ENCODE measurements at places on chromosomes 2 and 18.

- no peak for DNase-seq
These were observed 128.8 kb upstream of the SESTD1 start for GRCh38 chr2:179393481-179393880.

DNA sequence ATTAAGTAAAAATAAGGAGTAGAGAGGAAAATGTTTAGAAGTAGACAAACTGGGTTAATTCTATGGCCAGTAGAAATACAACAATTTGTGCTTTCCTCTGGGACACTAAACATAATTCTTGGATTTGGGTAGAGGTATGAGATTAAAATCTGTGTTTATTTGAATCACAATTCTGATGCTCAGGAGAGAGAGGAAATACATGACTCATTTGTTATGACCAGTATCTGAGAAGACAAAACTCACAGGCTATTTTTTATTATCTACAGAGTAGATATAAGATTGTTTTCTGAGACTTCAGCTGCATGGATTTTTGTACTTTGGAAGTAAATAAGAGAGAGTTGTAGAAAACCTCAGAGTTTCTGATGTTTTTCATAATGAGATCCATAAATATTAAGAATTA lies 315.7 kb upstream of the CWC22 start:
- no peak for DNase-seq

DNA sequence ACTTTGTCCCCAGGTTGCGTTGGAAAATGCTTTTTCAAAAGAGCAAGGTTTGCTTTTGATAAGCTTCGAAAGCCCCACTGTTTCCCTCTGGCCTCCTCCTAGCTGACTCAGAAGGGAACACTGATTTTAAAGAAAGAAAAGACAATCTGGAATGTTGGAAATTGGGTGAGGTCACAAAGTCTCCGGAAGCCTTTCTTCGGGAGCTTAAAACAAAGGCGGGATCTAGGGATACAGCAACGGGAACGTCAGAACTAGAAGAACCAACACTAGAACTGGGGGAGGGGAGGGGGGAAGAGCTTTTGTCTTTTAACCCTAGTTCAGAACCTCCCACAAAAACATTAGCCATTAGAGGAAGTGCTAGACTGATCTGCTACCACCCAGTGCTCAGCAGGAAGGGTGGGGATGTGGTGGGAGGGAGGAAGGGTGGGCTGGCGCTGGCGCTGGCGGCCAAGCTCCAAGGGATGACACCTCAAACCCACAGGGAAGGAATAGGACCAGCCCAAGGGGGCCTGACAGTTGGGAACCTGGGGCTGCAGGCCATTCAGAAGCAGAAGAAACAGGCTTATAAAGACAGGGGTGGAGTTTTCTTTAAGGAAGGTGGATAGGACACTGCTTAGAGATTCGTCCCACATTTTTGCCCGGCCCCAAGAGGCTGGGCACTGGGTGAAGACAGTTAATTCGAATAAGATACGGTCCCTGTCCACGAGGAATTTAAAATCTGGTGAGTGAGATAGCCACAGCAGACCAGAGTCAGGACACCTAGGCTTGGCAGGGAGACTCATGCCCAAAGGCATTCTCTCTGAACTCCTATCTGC lies 1.7 kb downstream of the TMSB10 start:
- no peak for DNase-seq

- no peak for DNase-seq
These were observed 180.7 kb upstream of the EPHA4 start for GRCh38 chr2:221752781-221753180.

DNA sequence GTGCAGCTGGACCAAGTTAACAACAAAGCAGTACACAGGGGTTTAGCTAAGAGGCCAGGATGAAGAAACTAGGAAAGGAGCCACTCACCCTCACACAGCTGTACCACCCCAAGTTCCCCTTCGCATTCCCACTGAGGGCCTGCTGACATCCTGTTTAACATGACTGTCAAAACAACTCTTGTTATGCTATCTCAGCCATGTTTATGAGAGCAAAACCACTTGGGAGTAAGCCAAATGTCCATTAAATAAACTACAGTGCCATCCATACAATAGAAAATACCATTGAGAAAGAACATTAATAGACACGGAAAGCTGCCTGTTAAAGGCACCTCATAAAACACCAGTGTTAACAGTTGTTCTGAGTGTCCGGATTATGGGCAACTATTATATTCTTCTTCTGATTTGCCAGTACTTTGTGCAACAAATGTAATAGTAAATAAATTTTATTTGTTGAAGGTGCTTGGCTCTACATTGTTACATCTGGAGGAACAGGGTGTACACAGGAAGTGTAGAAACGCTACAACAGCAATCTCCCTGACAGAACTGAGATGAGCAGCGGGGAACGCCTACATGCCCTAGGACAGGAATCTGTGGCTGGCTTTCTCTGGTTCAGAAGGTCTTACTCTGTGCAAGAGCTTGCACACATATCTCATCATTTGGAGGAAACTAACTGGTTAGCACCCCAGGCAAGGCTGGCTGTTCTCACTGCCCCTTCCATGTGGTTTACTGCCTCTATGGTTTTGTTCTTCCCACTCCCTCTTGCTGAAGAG lies 85.6 kb downstream of the EHD3 start:
- no peak for DNase-seq

GRCh38 chr2:173240083-173240482 lies 114.6 kb upstream of the CDCA7 start:
- DNase-seq, result no peak

DNA sequence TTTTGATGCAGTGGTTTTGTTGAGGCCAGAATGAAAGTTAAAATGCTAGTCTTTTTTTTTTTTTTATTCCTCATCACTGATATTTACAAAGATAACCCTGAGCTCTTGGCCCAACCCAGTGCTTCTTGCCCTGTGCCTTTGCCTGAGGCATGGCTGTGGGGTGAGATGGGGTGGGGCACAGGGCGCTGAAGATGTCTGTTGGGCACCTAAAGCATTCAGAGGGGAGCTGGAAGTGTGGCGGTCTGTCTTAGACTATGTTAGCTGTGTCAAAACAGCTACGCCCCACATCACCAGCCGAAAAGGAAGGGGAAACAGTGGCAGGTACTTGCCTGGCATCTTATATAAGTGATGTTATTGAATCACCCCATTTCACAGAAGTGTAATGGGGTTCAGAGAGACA lies 20.7 kb downstream of the TOGARAM2 start:
- no peak for DNase-seq

GRCh38 chr2:197604117-197604860 lies 71.1 kb downstream of the RFTN2 start:
- no peak for DNase-seq

DNA sequence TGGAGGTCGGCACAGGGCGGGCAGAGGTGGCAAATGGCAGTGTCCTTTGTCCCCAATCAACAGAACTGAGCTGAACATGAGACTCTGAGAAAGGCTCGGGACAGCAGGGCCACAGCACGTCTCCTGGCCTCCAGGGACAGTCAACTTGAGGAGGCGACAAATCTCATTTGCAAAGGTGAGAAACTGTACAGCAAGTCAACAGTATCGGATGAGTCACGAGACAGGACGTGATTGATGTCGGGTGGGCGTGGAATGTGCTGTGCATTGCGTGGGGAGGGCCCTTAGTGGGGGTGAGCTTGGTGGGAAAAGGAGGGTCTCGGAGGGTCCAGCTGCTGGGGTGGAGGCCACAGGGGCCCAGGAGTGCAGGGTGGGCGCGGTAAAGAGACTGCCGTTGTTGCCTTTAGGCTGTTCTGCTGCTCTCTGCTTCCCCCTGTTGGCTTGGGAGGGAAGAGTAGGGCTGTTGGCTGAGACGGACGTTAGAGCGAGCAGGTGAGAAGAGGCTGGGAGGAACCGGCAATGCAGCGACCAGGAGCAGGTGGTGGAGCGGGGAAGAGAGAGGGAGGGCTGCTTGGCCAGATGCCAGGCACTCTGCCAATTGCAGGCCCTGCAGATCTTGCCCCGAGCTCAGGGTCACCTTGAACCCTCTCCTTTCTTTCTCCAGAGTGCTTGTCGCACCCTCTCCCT lies 164.3 kb downstream of the BCL2 start:
- DNase-seq, result peak; percentile 44

- no peak for DNase-seq
These were observed 85.9 kb upstream of the NFATC1 start for GRCh38 chr18:79309614-79310358.

GRCh38 chr2:76572981-76573380 lies 862.3 kb upstream of the GCFC2 start:
- DNase-seq, result no peak

DNA sequence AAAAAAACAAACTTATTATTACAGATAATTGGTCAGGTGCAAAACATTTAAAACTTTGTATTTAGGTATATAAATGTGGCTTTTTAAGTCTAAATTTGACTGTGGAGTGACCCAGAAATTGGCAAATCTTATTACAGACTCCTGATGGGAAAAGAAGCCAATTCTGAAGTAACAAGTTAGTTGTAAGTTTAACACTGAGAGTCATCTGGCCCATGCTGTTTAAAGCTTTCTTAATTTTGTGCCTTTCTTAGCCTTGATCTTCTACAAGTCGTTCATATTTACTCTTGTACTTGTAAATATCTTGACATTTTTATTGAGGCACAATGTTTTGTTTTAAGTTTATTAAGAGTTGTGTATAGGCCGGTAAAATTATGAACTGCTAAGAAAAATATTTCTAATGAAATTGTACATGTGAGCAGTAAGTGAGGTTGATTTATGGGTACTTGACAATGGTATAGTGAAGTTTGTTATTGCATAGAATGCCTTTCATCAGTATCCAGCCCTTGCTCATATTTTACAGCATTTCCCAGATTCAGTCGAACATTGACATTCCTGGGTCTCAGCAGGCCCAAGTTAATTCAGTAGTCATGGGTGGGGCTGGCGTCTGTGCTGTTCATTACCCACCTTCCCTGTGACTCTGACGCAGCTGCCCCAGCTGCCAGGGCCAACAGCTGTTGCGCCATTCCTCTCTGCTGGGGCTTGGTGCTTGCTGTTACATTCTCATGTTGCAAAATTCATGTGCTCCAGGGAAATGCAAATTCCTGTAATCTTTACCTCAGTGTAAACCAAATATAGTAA lies 121.4 kb downstream of the ZNF236 start:
- no peak for DNase-seq

DNA sequence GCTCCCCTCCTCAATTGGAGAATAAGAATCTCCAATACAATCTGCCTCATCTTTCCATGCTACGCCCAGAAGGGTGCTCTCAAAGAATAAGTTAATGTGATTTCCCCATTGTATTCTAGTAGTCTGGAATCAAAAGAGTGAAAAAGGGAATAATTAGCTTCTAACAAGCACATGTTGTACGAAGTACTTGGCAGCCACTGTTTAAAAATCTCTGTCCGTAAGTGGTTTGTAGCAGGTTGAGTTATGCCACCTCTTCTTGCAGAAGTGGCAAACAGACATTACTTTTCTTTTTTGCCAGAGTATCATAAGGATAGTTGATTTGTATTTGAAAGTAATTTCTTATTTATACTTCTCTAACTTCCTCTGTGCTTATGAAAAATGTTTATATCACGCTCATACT lies 184.7 kb downstream of the CD226 start:
- DNase-seq, result no peak

GRCh38 chr2:188326669-188327301 lies 35.1 kb downstream of the GULP1 start:
- DNase-seq, result peak; percentile 63

DNA sequence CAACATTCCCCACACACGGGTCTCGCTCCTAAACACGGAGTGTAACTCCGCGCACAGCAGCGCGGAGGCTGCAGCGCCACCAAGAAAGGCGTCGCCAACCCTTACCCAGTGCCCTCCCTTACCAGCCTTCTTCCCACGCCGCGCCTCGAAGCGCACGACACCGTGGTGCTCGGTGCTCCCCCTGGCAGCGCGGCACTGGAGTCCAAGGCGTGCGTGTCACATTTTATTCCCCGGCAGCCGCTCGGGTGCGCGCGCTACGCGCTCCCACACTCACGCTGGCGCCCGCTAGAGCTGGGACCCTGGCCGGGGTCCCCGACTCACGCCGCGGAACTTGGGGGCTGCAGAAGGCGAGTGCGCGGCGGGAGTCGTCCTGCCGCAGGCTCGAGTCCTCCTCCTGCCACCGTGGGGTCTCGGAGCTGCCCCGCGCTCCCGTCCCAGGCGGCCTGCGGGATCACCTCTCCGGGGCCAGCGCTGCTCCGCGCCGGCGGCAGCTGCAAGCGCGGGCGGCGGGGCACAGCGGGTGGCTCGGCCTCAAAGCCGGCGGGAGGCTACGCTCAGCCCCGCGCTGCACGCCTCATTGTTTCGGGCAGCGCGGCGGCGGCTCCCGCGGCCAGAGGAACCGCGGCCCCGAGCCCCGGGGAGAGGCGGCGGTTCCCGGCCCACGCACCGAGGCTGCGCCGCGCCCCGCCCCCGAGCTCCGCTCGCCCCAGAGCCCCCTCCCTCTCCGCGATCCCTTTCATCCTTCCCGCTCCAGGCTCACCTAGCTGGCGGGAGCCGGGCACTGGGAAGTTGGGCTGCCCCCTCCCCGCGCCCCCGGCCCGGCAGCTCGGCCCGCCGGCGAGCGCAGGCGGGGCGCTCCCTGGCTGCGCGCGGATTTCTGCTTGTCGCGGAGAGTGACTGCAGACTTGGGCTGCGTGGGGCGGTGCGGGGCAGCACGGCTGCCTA lies at the start of gene ST6GAL2:
Gene ST6GAL2 (minus strand): TSS at position 197 of the 945 bp plus-strand sequence. CDS start 42,190 bp downstream, outside the sequence.
- DNase-seq, result no peak

DNA sequence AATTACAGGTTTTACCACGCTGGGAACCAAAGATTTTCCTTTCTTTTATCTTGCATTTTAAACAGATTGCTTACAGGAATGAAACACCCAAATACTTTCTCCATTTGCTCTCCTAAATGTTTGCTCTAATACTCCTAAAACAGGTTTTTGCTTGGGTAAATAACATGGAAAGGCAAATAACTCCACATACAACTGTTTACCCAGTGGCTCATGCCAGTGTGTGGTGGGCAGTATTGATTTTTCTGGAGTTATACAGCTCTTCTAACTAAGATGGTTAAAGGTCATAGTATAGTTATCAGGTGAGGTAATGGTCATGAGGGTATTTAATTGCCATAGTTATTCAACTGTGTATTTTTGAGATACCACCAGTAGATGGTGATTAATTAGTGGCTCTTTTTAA lies 61.2 kb upstream of the RAB27B start:
- no peak for DNase-seq

DNA sequence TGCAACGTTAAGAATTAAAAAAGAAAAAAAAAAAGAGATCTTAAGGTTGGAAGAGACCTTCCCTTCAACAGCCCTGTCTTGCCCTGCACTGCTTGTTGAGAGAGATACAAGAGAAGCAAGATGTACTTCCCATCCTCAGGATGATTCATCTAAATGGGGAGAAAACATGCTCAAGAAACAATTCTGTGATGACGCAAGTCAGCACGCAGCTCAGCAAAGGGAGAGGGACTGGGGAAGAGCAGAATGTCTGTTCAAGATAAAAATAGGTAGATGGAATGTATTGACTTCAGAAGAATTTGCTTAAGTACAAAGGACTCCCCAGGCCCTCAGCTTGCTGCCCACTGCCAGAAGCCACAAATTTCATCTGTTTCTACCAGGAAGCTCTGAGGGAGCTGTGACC lies 198.2 kb upstream of the SPRED2 start:
- DNase-seq, result no peak
